Uterine smooth muscle cell (primary cell): ENCODE measurements at places on chromosomes 2 and 18. TPM values are rescaled to one million over a fixed set of nuclear protein-coding genes. Genes with fewer than 3 reads are reported as not detected.

Gene SERPINB4
- total RNA-seq: not detected in 2 replicates

Gene SLC4A5
- 0.25 and 0.44 TPM in 2 replicates for total RNA-seq

Gene EN1
- total RNA-seq: under 0.01 TPM in 1 of 2 replicates, not detected in the other

Gene AGXT
- total RNA-seq: under 0.01 TPM in 1 of 2 replicates, not detected in the other

Gene PARD6G
- 1.3 and 6.1 TPM in 2 replicates for total RNA-seq

Gene HNMT
- total RNA-seq: 35.9 and 61.4 TPM in 2 replicates
